Stimulated activated CD4-positive, alpha-beta T cell treated with anti-CD3 and anti-CD28 coated beads, Interleukin-15, amount 100 ng/mL, for 1 hour (primary cell): ENCODE measurements at places on chromosomes 11 and 22.

DNA sequence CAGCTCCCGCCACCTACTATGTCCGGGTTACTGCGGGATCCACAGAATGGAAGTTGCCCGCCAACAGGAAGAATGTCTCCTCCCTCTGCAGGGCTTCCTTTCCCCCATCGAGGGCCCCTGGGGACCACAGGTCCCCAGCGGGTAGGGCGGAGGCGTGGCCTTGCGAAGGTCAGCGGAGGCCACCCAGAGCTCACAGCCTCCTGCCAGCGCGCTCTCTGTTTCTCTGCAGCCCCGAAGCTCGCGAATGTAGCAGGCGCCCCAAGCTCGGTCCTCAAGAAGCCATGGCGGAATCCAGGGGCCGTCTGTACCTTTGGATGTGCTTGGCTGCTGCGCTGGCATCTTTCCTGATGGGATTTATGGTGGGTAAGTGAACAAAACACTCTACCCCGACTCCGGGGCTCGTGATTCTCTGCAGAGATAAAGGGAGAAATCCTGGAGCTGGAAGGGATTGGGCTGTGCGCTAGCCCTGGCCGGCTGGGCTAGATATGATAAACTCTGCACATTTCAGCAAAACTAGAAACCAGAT is at the start of gene NAALAD2:
TSS of gene NAALAD2 (plus strand) at position 186 of the 526 bp plus-strand sequence. CDS start at position 282, 96 bp downstream.
- DNase-seq, result no peak

DNA sequence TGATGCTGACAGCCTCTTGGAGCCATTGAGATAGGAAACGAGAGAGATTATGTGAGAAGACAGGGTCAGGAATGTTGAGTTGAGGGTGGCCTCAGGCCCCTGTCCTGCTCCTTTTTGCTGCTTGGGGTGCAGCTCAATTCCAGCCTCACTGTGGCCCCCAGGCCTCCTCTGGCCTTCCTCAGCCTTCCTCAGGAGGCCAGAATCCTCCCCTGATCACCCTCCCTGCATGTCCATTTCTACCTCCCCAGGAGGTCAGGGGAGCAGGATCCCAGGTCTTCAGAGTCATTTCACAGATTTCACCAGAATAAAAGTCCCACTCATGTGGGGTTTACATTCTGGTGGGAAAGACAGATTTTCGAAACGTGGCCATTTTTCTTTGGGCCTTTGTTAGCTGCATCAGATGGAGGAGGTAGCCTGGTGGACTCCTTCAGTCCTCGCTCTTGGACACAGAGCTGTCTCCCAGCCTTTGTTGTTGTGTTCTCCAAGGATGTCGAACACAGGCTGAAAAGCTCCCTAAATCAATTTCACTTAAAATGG is 2.2 kb upstream of the KCNQ1OT1 start:
- DNase-seq, result no peak

DNA sequence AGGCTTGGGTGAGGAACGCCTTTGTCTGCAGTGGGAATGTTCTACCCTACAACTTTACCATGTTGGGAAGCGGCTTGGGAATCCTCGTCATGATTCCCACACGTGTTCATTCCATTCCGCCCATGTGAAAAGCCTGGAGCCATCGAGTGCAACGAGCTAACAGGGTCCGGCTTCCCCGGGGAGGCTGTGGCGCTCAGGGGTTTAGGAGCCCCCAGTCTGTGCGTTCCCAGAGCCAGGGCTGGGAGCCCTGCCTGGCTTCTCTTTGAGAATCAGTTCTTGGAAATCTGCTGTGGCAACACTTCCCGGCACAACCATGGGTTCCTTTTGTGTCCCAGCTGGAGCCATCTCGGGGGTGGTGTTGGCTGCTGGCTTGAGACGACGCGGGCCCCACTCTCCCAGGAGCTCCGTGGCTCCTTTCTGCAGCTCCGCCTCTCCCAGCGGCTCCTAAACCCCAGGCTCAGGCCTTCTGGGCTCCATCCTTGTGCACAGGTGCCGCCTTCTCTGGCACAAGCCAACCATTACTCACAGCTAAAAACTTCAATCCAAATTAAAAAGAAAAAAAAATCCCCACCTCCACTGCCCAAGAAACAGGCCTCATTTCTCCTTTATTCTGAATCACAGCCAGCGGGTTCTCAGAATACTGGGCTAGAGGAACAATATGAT is 18.7 kb upstream of the PPFIA1 start:
- DNase-seq, result no peak

DNA sequence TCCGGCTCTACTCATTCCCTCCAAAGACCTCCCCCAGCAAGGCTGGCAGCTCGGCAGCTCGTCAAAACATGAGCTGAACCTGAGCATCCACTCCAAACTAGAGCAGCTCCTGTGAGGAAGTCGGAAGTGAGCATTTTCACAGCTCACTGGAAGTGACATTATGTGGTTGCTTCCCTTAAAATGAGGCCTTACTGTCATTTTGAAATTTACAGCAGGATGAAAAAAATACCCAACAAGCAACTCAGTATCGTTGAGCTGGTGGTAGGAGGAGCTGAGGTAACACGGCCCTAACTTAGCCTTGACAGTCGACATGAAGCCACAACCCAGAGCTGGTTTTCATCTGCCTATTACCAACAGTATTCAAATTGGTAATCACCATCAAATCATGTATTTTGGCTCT is 38.0 kb upstream of the ARFGAP3 start:
- DNase-seq, result no peak

DNA sequence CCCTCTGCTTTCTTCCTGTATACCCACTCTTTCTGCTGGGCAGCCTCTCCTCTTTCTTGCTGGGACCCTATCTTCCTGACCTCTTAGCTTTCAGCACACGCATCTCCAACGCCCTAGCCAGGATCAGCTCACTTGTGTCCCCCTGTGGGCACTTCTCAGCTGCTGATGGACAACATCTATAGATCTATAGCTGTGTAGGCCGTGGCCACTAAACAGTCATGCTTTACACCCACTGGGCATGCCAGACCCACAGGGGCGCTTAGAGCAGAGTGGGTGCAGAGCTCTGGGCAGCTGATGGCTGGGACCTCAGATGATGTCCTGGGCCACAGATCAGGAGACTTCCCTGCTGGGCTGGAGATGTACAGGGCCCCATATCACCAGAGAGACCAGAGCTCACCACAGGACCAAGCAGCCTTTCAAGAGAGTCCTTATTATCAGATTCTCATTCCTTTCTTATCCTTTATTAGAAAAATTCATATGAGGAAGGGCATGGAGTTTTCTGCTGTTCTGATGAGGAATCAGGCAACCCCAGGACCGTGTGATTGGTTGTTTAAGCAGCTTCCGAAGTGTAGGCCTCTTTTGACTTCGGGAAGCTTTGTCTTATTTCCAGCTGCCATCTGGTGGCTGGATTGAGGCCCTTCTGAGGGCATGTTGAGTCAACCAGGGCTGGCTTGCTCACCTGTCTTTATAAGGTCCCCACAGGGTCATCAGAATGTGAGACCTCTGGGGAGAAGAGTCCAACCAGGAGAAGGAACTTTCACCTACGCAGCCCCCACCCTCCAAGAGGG is 60.5 kb downstream of the OSBP2 start:
- peak; percentile 18 for DNase-seq

DNA sequence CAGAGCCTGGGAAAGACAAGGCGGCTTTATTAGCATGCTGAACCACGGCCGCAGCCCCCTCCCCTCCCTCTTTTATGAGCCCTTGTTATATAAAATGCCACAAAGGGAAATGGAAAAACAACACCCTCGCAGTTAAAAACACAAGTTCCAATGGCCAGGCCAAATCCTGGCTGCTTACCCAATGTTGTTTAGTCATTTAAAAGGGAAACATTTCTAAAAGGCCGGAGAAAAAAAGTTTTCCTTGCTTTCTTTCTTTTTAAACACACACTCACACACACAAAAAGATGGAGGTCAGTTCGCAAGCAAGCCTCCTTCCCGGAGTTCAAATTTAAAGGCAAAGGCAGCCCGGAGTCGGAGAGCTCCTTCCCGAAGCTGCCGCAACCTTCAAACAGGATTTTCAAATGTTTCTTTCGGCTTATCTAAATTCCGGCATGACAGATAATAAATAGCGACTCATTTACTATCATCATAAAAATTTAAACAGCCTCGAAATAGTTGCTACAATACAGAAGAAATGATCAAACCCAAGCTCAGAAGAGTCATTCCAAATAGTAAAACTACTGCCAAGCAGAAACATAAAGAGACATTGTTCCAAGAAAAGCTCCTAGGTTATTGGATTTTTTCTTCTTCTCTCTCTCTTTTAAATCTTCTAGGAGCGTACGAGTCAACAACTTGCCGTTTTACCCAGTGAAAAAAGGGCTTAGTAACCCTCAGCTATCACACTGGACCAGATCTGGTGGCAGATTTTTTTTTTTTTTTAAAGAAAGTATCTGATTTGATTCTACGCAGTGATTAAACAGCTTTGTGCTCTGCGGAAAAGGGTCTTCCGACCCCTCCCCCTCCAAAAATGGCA is 3.5 kb downstream of the PHF21B start:
- no peak for DNase-seq

DNA sequence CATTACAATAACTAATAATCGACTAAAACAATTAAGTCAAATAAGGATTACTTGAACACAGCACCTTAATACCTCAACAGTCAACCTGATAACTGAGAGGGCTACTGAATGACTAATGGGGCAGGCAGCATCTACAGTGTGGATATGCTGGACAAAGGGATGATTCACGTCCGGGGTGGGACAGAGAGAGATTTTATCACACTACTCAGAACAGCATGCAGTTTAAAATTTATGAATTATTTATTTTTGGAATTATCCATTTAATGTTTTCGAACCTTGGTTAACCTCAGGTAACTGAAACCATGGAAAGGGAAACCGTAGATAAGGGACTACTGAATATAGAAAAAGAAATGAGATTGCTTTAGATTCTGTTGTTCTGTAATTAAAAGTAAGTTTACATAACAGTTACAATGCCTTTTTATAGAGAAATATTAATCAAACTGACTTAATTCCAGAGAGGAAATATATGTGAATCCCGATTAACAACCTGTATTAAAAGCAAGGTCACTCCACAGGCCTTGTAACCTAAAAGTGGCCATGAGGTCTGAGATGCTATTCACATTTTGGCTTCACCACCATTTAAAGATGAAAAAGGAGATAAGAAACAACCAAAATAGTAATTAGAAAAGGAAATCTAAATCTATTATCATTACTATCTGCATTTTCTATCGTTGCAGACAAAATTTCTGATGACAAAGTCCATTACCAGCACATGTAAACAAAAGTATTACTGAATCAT is 119.0 kb upstream of the TP53AIP1 start:
- DNase-seq, result no peak
